Esophagus squamous epithelium (tissue), 5 donors: ENCODE measurements at places on chromosomes 4 and X.

- no peak for DNase-seq
These were observed 417.9 kb downstream of the PDGFC start for GRCh38 chr4:156553659-156554058.

GRCh38 chr4:78737035-78737434 is 39.1 kb upstream of the BMP2K start:
- no peak for DNase-seq

DNA sequence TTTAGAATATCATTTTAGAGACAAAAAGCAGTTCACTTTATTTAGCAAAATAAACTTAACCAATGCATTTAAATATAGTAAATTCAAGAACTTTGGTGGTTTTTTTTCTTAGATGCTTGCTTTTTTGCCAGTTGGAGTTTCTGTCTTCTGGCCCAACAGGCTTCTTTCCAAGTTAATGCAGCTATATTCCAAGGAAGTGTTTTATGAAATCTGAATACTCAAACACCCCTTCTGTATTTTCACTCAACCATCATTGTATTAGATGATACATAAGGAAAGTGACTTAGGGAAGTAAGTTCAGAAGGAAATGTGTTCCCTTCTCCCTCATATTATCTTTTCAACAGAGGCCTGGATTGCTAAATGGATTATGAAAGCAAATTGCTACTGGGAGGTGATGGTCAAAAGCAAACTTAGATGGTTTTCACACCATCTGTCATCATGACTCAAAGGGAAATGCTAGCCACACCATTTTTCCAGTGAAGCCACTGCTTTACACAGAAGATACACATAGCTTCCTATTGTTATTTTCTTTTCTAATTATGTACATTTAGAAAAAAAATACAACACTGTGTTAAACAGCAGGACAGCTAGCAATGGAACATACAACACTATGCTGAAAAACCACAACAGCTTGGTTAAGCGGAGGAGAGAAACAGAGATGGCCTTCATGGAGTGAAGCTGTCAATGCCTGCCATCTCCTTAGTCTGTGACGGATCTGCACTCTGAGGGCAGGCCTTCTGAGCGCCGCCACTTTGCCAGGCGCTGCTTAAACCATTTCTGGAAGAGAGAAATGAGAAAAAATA is 32.9 kb downstream of the HOPX start:
- no peak for DNase-seq

DNA sequence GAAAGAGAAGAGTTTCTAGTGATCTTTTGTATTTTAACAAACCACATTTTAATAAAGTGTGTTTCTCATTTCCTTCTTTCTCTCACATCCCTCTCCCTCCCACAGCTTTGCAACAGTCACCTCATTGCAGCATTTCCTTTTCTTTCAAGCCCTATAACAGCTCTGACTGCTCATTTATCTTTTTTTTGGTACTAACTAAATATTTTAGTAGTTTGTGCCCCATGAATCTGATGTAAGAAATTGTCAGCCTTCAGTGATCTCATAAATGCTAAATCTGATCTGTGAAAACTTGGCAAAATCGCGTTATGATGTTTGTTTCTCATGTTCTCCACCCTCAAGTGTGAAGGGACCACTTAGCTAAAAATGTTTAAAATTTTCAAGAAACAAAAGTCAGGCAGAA is 258.5 kb upstream of the SLIT2 start:
- no peak for DNase-seq

- DNase-seq: no peak
These were observed 61.2 kb downstream of the STK32B start for GRCh38 chr4:5112333-5113095.

DNA sequence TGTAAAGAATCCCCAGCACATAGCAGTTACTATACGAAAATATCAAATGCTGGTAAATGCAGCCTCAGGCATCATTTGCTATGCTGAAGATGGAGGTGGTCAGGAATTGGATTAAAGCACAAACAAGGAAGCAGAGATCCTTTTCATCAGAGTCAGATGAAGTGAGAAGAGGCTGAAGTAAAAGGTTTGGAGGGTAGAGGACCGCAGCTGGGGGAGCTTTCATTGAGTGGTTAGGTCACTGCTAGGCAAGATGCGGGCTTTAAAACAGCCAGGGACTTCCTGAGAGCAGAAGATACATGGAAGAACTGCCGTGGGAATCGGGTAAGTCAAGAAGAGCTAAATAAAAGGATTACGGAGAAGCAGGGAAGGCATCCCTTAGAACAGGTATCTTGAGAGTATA is 351.4 kb downstream of the UNC5C start:
- DNase-seq: no peak

GRCh38 chr4:183303301-183303700 is 16.8 kb downstream of the CLDN22 start:
- no peak for DNase-seq

DNA sequence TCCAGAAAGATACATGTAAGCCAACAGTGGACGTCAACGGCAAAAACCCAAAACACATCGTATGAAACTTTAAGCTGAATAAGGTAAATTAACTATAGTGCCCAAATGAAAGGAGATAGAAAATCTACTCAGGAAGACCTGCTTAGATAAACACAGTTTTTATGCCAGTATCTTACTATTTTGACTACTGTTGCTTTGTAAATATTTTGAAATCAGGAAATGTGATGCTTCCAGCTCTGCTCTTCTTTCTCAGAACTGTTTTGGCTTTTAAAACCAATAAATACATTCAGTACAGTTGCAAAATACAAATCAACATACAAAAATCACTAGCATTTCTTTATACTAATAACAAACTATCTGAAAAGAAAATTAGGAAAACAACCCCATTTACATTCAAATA is 83.8 kb downstream of the SMARCA5 start:
- DNase-seq: no peak

GRCh38 chr4:8009097-8009496 is 69.4 kb upstream of the AFAP1 start:
- no peak for DNase-seq

- no peak for DNase-seq
These were observed 33.1 kb downstream of the LEF1 start for GRCh38 chr4:108135549-108136209.

DNA sequence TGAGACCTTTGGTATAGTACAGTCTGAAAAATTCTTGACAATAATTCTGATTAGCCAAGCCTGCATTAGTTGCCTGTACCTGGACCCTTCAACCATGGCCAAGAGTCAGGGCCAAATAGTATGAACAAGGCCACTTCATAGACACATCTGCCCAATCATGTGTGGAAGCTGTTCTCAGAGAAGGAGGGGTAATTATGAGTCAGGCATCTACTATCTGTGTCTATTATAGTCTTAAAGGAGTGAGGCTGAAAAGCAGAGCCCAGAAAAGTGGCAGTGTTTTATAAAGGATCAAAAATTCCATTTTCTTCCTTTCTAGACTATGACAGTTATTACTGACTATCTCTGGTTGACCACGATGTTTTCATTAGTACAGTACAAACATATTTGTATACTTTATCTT is 5.0 kb upstream of the ADGRL3 start:
- DNase-seq: no peak
